ENCODE measurements at places on chromosomes 3 and 15.

- peak; percentile 30 for DNase-seq
These were observed 175.0 kb downstream of the FAM43A start for GRCh38 chr3:194860725-194861124.

DNA sequence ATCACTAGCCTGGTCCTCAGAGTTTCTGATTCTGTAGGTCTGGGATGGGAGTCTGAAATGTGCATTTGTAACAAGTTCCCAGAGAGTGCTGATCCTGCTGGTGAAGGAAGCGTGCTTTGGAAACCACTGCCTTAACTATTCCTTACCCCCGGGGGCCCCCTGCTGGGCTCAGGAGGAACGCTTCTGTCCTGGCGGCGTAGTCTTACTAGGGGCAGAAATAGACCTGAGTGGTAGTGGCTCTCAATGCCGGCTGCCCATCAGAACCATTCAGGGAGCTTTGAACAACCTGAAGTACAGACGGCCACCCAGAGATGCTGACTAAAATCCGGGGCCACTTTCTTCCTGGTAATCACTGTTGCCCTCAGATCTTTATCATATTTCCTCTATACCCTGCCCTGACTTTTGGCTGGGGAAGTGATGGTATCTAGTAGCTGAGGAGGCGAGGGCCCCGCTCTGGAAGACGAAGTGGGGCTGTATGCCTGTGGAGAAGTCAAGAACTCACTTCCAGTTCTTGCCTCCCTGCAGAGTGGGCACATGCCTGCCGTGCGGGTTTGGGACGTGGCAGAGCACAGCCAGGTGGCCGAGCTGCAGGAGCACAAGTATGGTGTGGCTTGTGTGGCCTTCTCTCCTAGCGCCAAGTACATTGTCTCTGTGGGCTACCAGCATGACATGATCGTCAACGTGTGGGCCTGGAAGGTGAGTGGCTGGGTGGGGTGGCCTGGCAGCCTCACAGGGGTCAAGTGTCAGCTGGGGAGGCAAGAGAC, 16.3 kb upstream of the JMJD7 start:
- no peak for DNase-seq

DNA sequence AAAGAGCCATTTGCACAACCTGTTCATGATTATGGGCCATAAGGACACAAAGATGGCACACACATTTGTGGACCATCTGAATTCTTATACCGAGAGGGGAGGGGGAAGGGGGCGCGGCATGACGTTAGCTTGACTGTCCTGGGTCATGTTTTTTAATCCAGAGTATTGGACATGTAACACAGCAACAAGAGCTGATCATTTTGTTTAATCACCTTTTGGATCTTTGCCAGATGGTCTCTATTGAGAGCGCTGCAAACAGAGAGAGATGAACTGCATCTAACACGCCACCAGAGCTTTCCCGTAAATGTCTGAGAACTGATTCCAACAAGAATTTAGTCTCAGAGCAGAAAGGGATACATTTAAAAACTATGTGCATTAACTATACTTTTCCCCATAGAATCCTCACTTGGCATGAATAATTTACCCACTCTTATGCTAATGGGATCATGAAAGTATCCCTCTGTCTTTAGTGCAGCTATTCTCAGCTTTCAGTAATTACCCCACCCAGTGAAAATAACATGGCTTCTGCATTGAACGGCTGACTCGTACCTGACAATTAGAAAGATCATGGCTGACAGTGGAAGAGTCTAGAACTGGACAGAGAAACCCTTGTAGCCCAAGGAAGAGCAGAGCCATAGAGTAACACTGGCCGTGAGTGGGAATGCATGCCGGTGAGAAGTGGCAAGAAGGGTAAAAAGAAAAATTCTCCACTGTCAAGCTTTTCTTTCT, 22.6 kb downstream of the MEIS2 start:
- no peak for DNase-seq

- no peak for DNase-seq
These were observed 768 bp upstream of the PDE12 start for GRCh38 chr3:57555306-57555705.

- no peak for DNase-seq
These were observed 19.3 kb upstream of the TGM5 start for GRCh38 chr15:43286074-43286473.

DNA sequence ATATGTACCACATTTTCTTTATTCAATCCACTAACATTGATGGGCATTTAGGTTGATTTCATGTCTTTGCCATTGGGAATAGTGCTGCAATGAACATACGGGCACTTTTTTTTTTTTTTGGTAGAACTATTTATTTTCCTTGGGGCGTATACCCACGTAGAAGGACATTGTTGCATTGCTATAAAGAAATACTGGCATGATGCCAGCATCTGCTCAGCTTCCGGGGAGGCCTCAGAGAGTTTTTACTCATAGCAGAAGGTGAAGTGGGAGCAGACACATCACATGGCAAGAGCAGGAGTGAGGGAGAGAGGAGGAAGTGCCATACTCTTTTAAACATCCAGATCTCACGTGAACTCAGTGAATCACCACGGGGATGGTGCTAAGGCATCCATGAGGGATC, 197.0 kb downstream of the SQOR start:
- DNase-seq = no peak

- DNase-seq = no peak
These were observed 145.5 kb upstream of the UMPS start for GRCh38 chr3:124584552-124585391.

DNA sequence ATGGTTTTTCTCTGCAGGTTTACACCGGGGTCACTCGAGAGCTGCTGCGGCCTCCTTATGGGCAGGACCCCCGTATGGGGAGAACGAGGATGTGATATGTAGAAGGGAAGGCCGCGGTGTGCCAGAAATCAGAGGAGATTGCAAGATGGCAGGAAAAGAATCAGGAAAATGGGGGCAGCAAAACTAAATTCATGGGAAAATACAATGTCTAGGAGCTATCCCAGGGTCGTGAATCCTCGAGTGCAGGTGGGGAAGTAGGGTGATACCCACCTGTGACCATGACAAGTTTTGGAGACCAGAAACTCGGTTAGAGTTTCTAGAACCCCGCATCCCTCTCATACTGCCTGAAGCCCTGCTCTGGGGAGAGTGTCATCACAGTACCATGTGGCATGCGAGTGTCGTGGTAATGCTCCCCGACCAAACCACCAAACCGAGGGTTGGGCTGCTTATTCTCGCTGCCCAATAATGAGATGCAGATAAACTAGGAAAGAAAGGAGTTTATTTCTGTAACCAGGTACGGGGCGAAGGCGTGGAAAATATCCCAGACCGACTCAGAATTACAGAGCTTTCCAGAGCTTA, 781 bp downstream of the TRNT1 start:
- DNase-seq = no peak

DNA sequence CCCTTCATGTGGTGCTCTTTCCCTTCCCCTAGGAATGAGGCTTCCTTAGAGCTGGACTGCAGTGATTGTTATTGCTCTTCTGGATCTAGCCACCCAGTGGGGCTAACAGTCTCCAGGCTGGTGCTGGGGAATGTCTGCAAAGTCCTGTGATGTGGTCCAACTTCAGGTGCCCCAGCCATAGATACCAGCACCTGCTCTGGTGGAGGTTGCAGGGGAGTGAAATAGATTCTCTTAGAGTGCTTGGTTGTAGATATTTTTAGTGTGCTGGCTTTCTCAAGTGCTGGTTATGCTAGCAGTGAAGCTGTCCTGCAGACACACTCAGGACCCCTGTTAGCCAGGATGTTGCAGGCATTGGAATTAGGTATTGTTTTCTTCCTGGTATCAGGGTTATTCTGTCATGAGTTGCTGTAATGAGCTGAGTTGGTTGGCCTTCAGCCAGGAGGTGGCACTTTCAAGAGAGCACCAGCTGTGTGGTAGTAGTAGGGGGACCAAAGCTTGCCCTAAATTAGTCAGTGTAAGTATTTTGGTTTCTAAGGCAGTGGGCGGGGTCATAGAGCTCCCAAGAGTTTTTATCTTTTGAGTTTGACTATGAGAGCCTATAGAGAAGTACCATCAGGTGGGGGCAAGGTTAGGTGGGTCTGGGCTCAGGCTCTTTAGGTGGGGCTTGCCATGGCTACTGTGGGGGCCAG, 317.5 kb upstream of the SGO1 start:
- DNase-seq = no peak

GRCh38 chr3:108341911-108342310, 45.6 kb downstream of the HHLA2 start:
- DNase-seq = no peak

- DNase-seq = no peak
These were observed 109.5 kb upstream of the KCNAB1 start for GRCh38 chr3:156010829-156011228.

DNA sequence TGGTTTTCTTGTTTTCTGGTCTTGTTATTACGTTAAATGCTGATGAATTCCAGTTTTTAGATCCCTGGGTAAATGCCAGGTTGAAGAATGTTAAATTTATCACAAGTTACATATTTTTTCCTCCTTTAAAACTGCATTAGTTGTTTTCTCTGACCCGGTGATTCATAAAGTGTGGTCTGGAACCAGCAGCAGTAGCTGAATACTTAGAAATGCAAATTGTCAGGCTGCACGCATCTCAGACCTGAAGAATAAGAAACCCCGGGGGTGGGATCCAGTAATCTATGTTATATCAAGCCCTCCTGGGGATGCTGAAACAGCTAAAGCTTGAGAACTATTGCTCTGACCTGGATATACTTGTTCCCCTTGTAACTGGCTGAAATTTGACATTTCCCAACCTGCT, 69.1 kb downstream of the PEX5L start:
- no peak for DNase-seq

- no peak for DNase-seq
These were observed 199.8 kb downstream of the CNTN6 start for GRCh38 chr3:1292571-1293071.

DNA sequence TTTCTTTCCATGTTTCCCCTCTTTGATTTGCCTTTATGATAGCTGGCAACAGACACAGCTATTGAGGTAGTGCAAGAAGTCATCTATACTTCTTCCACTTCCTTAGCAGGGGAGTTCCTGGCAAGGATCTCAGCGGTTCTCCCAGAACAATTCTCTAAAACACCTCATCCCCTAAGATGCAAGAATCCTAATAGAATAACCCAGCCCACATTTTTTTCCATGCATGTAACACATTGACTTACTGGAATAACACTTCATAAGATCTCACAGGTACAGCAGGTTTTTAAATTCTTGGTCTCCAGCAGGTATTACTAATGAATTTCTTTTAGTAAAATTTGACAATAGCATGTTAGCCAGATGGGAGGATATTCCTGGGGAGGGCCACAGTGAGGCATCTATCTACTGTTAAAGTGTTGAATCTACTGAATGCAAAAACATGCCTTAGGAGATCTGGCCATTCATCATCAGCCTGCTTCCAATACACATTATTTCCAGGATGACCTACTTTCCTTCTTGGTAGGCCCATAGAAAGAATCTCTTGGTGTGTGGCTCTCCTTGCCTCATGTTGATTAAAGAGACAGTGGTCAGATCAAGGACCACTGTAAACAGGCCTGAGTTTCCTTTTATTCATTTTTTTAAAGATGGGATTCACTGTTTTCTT, 78.5 kb downstream of the RAD18 start:
- DNase-seq = no peak

GRCh38 chr15:60272623-60273022, 125.2 kb downstream of the ANXA2 start:
- DNase-seq = no peak

DNA sequence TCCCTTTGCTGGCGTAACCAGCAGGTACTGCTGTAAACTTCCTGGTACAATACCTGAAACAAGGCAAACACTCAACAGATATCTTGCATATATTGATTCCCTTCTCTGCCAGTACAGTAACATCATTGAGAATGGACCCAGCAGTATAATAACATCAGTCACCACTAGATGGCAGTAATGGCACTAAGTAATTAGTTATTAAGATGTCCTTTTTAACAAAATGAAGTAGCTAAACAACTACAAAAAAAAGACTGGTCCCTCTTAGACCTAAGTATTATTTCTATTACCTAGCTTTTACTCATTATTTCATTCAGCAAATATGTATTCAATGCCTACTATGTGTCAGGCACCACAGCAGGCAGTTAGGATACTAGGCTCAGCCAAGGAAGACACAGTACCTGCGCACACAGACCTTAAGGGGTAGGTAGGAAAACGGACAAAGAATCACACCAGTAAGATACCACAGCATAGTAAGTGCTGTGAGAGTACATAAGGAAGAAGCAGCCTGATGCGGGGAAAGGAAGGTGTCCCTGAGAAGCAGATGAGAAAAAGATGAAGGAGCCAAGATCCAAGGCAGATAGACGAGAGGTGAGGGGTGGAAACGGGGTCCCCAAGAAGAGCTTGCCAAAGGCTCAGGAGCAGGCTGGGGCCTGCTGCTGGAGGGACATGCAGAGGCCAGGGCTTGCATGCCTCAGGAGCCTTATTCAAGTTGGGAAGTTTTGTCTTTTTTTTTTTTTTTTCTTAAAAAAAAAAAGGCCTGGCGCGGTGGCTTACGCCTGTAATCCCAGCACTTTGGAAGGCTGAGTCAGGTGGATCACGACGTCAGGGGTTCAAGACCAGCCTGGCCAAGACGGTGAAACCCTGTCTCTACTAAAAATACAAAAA, 102.7 kb upstream of the CHD2 start:
- peak; percentile 82 for DNase-seq

DNA sequence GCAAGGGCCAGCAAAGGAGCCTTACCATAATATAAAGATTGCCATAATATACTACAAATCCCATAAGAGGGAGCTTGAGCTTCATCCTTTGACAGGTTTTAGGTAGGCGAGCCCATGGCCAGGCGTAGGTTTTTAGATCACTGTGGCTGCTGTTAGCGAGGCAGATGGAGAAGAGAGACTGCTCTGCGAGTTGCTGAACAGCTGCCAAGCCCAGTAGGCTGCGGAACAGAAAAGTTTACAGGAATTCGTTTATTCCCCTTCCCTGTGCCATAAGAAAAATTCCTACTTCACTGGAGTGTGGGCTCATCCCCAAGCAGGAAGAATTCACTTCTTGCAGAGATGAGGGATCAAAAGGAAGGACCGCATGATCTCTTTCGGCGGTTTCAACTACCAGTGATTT, 30.5 kb downstream of the TMED3 start:
- DNase-seq = no peak

DNA sequence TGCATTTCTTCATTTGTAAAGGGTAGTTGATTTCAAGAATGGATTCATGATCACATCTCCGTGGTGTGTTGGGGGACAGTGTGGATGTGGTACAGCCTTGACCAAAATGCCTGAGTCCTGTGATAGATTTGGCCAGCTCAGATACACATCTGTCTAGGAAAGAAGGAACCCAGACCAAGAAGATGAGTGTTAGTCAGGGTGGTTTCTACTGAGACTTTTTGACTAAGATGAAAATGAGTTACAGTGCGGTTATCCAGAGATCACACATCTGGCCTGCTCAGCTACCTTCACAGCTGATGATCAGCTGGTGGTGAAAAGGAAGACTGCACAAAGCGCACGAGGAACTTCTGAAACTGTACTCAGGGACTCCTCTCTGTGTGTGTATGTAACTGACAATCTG, 68.0 kb downstream of the FNDC3B start:
- DNase-seq = no peak

DNA sequence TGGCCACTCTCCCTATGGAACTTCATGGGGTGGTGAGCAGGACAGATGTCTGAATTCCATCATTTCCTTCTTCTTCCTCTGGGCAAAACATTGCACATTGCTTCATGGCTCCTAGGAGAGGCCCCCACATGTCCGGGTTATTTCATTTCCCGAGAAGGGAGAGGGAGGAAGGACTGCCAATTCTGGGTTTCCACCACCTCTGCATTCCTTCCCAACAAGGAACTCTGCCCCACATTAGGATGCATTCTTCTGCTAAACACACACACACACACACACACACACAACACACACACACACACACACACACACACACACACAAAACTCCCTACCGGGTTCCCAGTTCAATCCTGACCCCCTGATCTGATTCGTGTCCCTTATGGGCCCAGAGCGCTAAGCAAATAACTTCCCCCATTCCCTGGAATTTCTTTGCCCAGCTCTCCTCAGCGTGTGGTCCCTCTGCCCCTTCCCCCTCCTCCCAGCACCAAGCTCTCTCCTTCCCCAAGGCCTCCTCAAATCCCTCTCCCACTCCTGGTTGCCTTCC, 1.9 kb downstream of the RHO start:
- DNase-seq = no peak
